Heart right ventricle (tissue), 16 donors: ENCODE measurements at places on chromosomes 4 and X. TPM values are rescaled to one million over a fixed set of nuclear protein-coding genes. Genes with fewer than 3 reads are reported as not detected.
A peak's percentile ranks its signal among the peaks of the same experiment; 100 is the strongest.

The PPP2R2C gene
- 0.14 TPM for polyA plus RNA-seq

DNA sequence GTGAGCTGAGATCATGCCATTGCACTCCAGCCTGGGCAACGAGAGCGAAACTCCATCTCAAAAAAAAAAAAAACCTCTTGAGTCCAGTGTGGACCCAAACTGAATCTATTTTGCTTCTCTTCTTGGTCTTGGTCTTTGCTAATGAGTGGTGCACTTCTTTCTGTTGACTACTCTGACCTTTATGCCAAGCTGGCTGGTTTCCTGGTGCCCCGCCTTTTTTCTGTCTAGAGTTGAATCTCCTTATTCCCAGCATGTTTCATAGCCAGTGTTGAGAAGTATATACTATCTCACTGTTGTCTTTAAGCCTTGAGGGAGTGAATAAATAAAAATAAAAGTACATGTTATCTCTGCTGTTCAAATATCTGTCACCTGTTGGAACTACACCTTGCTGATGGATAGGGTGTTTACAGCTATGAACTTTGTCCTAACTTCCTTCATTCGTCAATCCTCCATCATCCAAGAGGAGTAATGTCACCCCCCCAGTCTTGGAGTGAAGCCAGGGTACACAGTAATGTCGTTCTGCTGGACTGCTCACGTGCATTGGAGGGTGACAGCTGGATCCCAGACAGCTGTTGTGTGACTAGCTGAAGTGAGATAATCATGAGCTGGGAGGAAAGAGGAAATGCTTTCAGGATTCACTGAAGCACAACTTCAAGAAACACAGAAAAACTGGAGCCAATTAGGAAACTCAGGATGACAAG, 99.3 kb upstream of the PRKG2 start:
- peak; percentile 17 for DNase-seq

- no peak for DNase-seq
These were observed 37.9 kb downstream of the RGS12 start for GRCh38 chr4:3330707-3331106.

GRCh38 chrX:56462389-56462788, 101.0 kb upstream of the UBQLN2 start:
- no peak for DNase-seq
